ENCODE measurements at places on chromosomes 16 and 17.

GRCh38 chr17:10305398-10305797 is 67.4 kb downstream of the MYH13 start:
- no peak for DNase-seq

GRCh38 chr17:38872027-38872511 is 2.2 kb downstream of the LASP1 start:
- DNase-seq: no peak

DNA sequence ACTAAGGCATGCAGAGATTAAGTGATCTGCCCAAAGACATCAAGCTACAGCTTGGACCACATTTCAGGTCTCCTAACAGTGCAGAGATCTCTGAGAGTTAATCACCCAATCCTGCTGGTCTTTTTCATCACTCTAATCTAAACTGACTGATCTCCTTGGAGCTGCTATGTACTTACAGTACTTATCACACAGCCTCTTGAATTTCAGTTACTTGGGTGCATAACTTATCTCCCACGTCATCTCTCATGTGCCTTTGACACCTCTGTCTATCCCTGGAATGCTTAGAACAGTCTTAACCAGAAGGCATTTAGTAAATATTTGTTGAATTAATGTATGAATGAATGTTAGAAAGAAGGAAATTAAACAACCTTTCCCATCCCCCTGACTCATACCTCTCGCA is 139.0 kb downstream of the SNX11 start:
- DNase-seq: no peak

DNA sequence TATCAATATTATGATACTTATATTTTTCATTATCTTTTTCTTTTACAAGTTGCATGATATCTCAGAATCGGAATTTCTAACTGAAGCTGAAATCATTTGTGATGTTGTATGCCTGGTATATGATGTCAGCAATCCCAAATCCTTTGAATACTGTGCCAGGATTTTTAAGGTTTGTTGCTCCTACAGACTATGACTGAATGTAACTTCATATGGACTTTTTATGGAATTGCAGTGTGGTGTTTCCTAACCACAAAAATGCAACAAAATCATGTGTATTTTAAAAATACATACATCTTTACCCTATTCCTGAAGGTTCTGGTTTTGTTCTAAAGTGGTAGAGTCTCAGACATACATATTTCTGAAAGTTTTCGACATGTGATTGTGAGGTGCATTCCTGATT is 58.8 kb upstream of the RHBDL3 start:
- no peak for DNase-seq

- no peak for DNase-seq
Observed at GRCh38 chr17:28573040-28573380, 1.7 kb upstream of the PIGS start.

DNA sequence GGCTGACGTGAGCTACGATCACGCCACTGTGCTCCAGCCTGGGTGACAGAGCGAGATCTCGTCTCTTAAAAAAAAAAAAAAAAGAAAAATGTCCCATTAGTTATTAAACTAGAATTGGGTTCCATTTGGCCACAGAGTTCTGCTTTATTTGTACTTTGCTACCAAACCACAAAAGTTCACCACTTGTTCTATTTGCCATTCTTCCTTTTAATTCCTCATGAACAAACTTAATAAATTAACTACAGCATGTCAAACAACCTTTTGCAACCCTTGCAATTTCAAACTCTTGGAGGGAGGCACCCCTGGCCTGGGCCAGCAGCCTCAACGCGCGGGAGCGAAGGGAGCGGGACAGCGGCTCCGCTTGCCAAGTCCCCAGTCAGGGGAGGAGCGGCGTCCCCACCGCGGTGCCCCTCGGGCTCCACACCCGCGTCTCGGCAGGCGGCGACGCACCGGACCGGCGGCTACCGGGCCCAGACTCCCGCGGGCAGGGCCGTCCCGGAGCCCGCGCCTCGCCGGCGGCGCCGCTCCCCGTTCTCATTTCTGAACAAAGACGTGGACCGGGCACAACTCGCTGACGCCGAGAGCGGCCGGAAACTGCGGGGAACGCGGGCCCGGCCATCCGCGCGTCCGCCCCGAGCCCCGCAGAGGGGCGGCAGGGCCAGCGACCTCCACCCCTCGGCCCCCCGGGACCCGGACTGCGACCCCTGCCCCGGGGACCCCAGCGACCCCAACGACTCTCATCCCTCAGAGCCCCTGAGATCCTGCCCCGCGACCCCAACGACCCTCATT is 775 bp downstream of the CYTH1 start:
- no peak for DNase-seq

GRCh38 chr17:5429191-5429887 is 9.4 kb downstream of the RPAIN start:
- DNase-seq: no peak

GRCh38 chr17:82865274-82865673 is 25.5 kb upstream of the ZNF750 start:
- DNase-seq: no peak

DNA sequence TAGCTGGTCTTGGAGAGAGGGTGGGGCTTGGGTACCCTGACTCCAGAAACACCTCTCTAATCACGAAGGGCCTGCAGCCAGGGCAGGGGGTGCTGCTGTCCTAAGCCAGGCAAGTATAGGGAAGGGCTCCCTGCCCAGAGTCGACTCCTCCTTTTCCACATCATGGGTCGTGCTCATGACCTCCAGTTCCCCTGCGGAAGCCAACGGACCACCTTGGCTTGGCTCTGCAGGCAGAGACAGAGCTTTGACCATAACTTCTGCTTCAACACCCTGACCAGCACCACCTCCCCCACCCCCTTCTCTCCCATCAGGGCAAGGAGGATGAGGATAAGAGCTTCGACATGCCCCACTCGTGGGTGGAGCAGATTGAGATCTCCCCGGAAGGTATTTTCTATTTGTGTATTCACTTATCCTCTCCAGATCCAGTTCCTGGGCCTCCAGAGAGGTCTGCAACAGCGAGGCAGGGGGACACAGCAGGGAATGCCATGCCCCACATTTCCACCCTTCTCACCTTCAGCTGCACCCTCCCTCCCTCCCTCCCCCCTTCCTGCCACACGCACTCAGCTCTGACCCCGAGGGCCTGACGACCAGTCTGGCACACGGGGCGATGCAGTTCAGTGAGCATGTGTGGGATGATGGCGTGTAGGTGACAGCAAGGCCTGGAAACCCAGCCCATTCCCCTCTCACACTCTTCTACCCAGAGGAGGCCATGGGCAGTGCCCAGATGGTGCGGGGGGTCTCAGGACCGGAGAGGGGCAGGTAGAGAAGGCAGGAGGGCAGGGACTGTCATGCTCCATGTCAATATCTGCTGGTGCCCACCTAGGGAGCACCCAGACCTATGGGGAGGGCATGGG is 14.0 kb upstream of the KATNB1 start:
- DNase-seq: no peak

DNA sequence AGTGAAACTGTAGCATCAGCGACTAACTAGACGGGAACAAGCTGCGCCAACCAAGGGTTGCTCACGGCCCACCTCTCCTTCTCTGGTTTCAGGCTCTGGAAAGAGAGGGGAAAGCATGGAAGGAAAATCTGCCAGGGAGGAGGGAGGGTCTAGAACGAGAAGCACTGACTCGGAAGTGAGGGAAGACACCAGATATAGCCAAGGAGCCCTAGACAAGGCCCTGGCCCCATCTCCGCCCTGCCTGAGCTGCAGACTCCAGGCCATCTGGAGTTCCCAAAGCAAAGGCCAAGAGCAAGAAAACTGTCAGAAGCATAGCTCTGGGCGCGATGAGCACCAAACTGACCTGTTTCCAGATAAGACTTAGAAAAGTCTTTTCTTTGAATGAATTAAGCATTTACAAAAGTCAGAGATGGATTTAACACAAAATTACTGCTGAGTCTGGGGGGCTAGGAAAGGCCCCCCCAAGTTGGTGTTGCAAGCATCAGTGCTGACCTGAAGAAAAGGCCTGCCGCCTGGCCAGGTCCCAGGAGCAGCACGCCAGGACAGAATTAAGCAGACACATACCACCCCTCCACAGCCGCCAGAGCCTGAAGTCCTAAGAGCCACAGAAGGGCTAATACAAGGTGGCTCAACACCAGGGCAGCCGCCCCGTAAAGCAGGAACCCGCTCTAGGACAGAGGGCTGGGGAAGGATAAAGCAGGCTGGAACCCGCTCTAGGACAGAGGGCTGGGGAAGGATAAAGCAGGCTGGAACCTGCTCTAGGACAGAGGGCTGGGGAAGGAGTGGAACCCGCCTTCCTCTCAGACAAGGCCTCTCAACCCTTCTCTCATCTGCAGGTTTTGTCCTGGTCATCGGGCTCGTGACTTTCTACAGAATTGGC is 20.7 kb downstream of the TMEM204 start:
- DNase-seq: no peak

- DNase-seq: no peak
Observed at GRCh38 chr17:65185668-65186382, 48.7 kb downstream of the RGS9 start.

DNA sequence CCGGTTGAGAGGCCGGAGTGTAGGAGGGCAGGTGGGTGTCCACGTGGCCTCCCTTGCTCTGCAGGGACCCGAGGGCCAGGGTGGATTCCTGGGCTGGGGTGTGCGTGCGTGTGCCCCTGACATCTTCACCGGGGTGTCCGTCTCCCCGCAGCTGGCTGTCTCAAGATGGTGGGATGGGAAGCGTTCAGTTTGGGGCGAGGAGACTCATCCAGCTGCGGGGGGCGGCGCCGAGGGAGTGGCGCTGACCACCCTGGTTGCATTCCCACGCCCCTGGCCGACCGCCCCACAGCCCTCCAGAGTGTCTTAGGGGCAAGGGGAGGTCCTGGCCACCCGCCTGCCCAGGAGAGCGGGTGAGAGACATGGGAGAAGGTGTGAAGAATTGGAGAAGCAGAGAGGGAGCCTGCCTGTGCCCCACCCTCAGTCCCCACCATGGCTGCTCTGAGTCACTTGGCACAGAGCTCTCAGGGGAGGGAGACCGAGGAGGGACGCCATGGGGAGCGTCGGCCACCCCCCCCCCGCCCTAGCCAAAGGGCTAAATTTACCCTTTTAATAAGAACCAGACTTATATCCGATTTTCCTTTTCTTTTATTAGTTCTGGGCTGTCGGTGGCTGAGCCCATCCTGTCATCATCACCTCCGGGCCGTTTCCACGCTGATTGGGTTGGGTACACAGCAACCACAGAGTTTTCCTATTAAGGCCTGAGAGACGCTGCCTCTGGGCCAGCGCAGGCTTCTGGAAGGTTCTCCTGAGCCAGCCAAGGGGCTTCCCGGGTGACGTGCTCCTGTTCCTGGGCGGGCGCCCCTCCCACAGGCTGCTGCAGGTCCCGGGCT is 22.0 kb downstream of the BAHCC1 start:
- no peak for DNase-seq

GRCh38 chr17:142102-142661 is 4.8 kb downstream of the SCGB1C2 start:
- no peak for DNase-seq

DNA sequence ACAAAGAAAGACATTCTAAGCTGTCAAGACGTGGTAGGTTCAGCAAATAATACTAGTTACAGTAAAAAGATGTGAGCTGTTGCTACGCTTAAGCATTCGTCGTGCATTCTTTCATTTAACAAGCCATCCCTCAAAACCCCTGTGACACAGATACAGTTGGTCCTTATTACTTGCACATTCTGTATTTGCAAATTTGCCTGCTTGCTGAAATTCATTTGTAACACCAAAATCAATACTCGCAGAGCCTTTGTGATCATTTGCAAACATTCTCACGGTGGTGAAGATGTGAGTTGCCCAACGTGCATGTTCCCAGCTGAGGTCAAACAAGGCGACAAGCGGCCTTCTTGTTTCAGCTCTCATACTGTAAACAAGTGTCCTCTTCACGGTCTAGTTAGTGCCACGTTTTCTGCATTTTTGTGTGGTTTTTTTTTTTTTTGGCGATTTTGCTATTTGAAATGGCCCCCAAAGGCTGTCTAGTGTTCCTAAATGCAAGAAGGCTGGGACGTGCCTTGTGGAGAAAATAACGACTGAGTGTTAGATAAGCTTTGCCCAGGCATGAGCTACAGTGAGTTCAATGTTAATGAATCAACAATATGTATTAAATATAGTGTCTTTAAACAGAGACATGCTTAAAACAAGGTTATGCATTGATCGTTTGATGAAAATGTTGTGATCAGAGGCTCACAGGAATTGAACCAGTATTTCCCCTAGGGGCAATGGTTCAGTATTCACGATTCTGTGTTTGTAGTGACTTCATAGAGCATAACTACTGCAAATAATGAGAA is 84.1 kb downstream of the RAB11FIP4 start:
- no peak for DNase-seq

GRCh38 chr16:87836844-87837581 is 32.3 kb downstream of the SLC7A5 start:
- DNase-seq: no peak

GRCh38 chr16:68005786-68006286 is 6.6 kb upstream of the DPEP2 start:
- DNase-seq: no peak

DNA sequence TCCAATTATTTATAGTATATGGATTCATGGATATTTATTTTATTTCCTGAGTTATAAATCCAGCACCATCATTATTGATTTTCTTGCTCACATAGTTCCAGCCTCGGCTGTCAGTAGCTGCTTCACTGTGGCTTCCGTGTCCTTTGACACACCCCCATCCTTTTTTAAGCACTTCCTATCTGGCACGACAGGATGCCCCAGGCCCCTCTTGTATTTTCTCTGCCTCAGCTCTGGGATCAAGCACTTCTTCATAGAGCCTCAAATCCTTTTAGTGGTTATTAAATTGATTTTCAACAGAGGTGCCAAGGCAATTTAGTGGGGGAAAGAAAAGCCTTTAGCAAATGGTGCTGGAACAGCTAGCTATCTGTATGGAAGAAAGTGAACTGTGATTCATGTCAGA is 59.8 kb downstream of the GAN start:
- no peak for DNase-seq

DNA sequence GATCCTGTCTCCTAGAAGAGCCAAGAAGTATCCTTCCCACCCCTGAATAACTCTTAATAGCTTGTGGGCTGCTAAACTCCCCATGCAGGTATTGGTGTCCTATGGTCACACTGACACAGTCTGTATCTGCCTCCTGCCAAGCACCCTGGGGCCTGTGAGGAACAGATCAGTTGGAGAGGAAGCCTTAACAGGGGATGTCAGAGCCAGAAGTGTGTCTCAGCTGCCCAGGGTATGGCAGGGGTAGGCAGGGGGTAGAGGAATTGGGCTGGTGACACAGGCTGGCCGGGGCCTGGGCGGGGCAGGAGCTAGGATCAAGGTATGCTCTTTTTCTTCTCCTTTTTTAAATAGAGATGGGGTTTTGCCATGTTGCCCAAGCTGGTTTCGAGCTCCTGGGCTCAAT is 44.7 kb downstream of the DDX19A start:
- no peak for DNase-seq

GRCh38 chr16:61879306-61879705 is 156.9 kb downstream of the CDH8 start:
- no peak for DNase-seq

DNA sequence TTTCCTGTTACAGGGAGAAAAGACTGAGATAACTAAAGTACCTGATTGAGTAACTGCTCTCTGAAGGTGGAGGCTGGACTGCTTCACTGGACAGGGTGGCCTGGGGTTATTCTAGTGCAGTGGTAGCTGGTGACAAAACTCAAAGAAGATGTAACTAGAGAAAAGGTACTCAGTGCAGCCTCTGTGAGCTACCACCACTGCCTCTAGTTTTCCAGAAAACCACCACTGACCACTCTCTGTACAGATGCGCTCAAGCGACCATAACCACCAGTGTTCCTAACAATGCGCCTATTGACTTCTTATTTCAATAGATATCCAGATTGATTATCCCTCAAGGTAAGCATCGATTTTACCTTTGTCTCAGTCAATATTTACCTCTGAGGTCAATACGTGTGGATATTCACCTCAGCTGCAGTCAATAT is 492.2 kb downstream of the WWOX start:
- DNase-seq: no peak

GRCh38 chr17:36124879-36125824 is 21.5 kb downstream of the CCL4 start:
- no peak for DNase-seq

- DNase-seq: no peak
Observed at GRCh38 chr17:77148077-77148939, 7.5 kb downstream of the SEC14L1 start.

Measured in DMS79 treated with DMSO at 0.1 percent for 48 hours (cell line).